GM23338 (cell line): ENCODE measurements at places on chromosomes 3 and 15. TPM values are rescaled to one million over a fixed set of nuclear protein-coding genes. Genes with fewer than 3 reads are reported as not detected.

- no peak overlapping the region for H3K4me3 ChIP-seq
- no peak for DNase-seq
- H3K27me3 ChIP-seq: no peaks in the 10 kb centered on the region
Observed at GRCh38 chr15:67413770-67414390, 107.1 kb upstream of the C15orf61 start.

DNA sequence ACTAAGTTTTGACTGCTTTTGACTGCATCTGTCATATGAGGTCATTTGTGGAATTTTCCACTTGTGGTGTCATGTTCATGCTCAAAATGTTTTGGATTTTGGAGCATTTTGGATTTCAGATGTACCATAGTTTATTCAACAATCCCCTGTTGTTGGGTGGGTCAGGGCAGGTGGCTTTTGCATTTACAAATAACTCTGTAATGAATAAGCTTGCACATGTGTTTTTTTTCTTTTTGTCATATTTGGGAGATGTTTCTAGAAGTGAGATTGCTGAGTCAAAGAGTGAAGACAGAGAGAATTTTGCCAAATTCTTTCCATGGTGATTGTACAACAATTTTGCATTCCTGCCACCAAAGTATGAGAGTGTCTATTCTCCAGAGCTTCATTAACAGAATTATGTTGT is 62.4 kb upstream of the ADPGK start:
- no peak for DNase-seq
- H3K27ac ChIP-seq: no peak overlapping the region
- H3K4me1 ChIP-seq: peaks cover 24% of the 10 kb centered on the region
- H3K36me3 ChIP-seq: no peaks in the 10 kb centered on the region
- H3K4me3 ChIP-seq: no peak overlapping the region

DNA sequence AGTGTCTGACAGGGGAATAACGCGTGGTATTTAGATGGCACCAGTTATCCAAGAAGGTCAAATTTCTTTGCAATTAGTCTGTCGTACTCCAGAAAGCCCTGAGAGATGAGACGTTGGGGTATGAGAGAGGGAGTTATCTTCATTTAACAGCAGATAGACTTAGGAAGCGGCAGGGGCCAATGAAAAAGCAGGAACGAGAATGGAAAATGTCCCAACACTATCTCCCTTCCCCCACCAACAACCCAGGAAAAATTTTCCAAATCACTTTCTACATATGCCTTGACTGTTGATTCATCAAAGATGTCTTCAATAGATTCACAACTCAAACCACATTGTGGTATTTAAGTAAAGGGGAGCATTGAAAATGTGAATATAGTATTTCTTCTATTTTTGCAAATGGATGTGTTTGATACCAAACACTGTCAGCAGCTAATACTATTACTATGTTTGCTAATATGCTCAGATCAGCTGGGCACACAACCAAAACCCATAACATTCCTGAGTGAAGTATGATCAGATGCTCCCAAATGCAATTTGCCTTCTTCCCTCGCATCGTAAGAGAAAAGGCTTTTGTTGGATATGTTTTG is 13.3 kb upstream of the GREM1 start:
- DNase-seq: no peak
- 0 out of 2 replicates have a peak, but pooled peaks cover 3% of the 10 kb centered on the region for H3K4me1 ChIP-seq
- no peaks in the 10 kb centered on the region for H3K27me3 ChIP-seq
- no peaks in the 10 kb centered on the region; the same call in 1 of the 2 replicates for H3K36me3 ChIP-seq

- H3K4me3 ChIP-seq: peak overlapping the region; percentile 57
- H3K27me3 ChIP-seq: peaks cover 17% of the 10 kb centered on the region
- peaks cover 44% of the 10 kb centered on the region for H3K4me1 ChIP-seq
- no peaks in the 10 kb centered on the region for H3K36me3 ChIP-seq
- peak; percentile 94 for DNase-seq
- H3K27ac ChIP-seq: peak overlapping the region; percentile 91; the same call in 1 of the 2 replicates
Observed at GRCh38 chr3:39180546-39181346, 11.6 kb downstream of the XIRP1 start.

DNA sequence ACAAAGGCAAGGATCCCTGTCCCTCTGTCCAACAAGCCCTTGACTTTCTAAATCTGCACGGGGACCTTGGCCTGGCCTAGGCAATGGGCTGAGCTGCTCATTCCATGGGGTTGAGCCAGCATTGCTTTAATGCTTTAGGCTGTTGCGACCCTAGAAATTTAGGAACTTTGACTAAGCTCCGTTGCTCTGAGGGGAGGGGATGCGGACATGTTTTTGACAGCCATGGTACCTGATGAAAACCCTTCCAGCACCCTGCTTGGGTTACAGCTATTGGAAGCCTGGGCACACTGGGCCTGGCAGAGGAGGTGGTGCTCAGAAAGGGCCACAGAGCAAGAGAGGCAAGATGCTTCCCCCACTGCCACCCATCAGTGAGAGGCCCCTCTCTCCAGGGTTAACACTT is 37.1 kb downstream of the SYNM start:
- DNase-seq: no peak
- peak overlapping the region; percentile 62; the same call in 1 of the 2 replicates for H3K27ac ChIP-seq
- no peaks in the 10 kb centered on the region for H3K27me3 ChIP-seq
- H3K4me3 ChIP-seq: no peak overlapping the region
- H3K4me1 ChIP-seq: peaks cover 36% of the 10 kb centered on the region

GRCh38 chr3:105944721-105945120 is 75.9 kb upstream of the CBLB start:
- no peak for DNase-seq
- no peak overlapping the region for H3K27ac ChIP-seq
- H3K4me3 ChIP-seq: no peak overlapping the region

- H3K4me1 ChIP-seq: 0 out of 2 replicates have a peak, but pooled peaks cover 2% of the 10 kb centered on the region
- DNase-seq: no peak
- no peak overlapping the region for H3K4me3 ChIP-seq
- no peaks in the 10 kb centered on the region for H3K27me3 ChIP-seq
- no peaks in the 10 kb centered on the region for H3K36me3 ChIP-seq
Observed at GRCh38 chr15:76168237-76168984, 108.6 kb downstream of the TMEM266 start.

GRCh38 chr3:45087155-45087554 is 59.0 kb downstream of the CDCP1 start:
- H3K4me1 ChIP-seq: no peaks in the 10 kb centered on the region
- no peaks in the 10 kb centered on the region for H3K27me3 ChIP-seq
- no peak for DNase-seq
- no peak overlapping the region for H3K27ac ChIP-seq
- H3K4me3 ChIP-seq: no peak overlapping the region
- peaks cover 10% of the 10 kb centered on the region for H3K36me3 ChIP-seq

GRCh38 chr3:22383285-22383684 is 632.3 kb upstream of the ZNF385D start:
- H3K27me3 ChIP-seq: no peaks in the 10 kb centered on the region
- no peaks in the 10 kb centered on the region for H3K4me1 ChIP-seq
- DNase-seq: no peak

DNA sequence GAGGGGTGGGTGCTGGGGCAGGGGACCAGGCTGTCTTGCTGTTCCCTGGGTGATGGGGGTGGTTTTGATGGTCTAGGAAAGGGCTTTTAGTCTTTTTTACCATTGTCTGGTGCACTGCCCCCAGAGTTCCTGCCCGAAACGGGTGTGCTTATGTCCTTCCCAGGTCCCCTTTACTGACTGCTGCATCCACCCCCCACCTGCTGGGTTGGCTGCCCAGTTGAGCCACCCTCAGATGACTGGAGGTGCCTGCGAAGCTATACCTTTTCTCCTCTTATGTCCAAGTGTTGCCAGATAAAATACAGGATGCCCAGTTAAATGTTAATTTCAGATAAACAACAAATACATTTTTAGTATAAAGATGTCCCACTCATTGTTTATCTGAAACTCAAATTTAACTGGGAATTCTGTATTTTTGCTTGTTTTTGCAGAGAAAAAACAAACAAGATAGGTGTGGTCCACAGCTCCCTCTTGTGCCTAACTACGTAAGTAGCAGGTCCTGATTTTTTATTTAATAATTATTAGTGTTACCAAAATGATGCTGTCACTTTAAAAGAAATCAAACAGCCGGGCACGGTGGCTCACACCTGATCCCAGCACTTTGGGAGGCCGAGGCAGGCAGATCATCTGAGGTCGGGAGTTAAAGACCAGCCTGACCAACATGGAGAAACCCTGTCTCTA is 6.1 kb upstream of the RPP14 start:
- H3K4me1 ChIP-seq: 0 out of 2 replicates have a peak, but pooled peaks cover 3% of the 10 kb centered on the region
- H3K27me3 ChIP-seq: 0 out of 2 replicates have a peak, but pooled peaks cover 3% of the 10 kb centered on the region
- H3K27ac ChIP-seq: no peak overlapping the region
- no peak overlapping the region for H3K4me3 ChIP-seq
- DNase-seq: peak; percentile 63

GRCh38 chr3:137062250-137062649 is 104.5 kb downstream of the IL20RB start:
- no peak overlapping the region for H3K27ac ChIP-seq
- H3K36me3 ChIP-seq: no peaks in the 10 kb centered on the region
- peaks cover 28% of the 10 kb centered on the region for H3K4me1 ChIP-seq
- H3K4me3 ChIP-seq: no peak overlapping the region
- H3K27me3 ChIP-seq: peaks cover 33% of the 10 kb centered on the region

- no peak for DNase-seq
- no peak overlapping the region for H3K27ac ChIP-seq
- no peaks in the 10 kb centered on the region; the same call in 1 of the 2 replicates for H3K4me1 ChIP-seq
- no peak overlapping the region for H3K4me3 ChIP-seq
- no peaks in the 10 kb centered on the region for H3K27me3 ChIP-seq
Observed at GRCh38 chr3:117253636-117254035, 544.1 kb downstream of the TUSC7 start.

DNA sequence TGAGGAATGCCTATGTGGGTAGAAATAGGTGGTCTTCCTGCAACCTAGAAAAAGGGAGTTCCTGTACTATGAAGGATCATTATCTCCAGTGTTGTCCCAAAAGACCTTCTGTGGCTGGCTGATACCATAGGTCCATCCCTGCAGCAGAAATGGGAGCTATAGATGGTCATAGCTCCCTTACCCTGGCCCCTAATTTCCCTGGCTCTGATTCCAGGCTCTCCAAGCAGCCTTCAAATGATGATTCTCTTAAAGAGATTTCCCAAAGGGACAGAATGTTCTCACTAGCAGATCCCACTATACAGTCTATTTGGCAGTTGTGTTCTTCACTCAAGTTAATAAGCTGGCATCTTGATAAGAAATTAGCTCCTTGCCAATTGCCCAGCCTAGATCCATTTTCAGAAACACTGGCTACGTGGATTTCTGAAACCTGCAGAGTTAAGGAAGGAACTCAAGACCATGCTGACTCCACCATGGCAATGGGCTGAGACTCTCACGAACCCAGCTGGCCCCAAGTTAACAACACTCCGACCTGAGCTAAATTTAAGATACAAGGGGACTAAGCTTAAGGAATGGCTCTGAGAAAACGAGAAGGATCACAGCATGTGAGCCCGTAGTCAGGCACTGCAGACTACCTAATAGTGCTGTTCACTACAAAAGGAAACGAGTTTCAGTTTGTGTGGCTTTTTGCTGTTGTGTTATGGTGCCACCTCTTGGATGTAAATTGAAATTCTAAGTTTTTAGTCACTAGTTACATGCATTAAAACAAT is 11.4 kb downstream of the C15orf40 start:
- H3K4me1 ChIP-seq: no peaks in the 10 kb centered on the region
- H3K36me3 ChIP-seq: no peaks in the 10 kb centered on the region; the same call in 1 of the 2 replicates
- no peaks in the 10 kb centered on the region for H3K27me3 ChIP-seq
- H3K4me3 ChIP-seq: no peak overlapping the region
- peak; percentile 75 for DNase-seq

Gene C15orf61
- 5.9 and 7.8 TPM in 2 replicates for polyA plus RNA-seq

Gene SLC22A13
- 0.13 and 0.26 TPM in 2 replicates for polyA plus RNA-seq
